ENCODE measurements at places on chromosomes 3 and 15.

- no peak for DNase-seq
These were observed 88.6 kb upstream of the ZNF385D start for GRCh38 chr3:21839592-21839991.

DNA sequence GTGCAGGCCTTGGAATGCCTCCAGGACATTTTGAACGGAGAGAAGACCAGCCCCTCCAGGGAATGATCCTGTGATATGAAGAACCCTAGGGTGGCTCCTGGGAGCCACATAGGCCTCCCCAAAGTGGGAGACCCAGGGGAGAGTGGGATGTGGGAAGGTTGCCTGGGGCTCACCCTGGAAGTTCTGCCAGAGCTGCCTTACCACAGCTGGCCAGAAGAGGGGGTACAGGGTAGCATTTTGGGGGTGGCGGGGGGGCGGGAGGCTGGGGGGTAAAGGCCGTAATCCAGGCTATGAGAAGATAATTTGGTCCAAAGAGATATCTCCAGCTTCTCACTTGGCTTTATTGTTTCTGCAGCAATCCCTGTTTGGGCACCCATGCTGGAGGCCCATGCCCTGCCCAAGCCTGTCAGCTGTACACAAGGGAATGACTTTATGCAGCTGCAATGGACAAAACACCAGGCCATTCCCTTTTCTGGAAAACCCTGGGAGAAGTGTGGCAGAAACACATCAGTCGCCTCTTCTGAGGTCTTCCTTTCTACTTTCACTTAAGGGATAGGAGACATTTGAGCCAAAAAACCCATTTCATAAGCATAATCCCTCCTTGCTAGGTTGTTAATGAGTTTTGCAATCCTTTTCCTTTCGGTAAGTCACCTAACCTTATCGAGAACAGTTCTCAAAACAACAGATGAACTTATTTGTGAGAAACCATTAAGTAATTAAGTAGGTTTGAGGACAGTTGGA is 11.0 kb upstream of the MUSTN1 start:
- peak; percentile 41 for DNase-seq

DNA sequence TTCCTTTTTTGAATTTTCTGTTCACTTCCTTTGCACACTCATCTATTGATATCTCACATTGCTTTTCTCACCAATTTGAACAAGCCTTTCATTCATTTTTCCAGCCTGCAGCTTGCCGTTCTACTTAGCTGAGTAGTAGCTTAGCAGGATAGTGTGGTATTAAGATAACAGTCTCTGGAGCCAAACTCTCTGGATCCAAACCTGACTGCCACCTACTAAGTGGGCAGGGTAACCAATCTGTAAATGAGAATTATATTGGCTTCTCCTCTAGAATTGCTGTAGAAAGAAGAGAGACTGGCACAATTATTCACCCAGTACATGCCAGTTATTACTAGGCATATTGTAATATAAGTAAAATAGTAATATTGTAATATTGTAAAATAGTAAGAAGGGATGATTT is 40.5 kb downstream of the AQP9 start:
- no peak for DNase-seq

GRCh38 chr15:86735247-86736040 is 655.8 kb downstream of the AGBL1 start:
- no peak for DNase-seq

DNA sequence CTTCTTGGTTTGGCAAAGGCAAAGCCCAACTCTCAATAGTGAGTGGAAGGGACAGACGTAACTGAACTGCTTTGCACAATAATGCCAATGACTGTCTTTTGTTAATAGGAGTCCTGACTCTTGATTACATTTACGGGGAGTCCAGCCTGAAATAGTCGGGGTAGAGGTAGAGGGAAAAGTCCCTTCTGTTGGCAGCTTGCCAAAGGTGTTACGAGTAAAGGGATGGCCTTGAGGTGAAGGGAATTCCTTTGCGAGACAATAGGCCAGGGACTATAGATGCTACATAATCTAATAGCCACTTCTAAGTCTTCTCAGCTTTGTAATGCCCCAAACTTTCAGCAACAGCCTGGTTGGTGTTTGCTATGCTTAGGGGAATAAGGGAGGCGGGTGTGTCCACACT is 2.2 kb upstream of the SENP2 start:
- no peak for DNase-seq

- DNase-seq = no peak
These were observed 79.8 kb downstream of the NR1I2 start for GRCh38 chr3:119861681-119862080.

DNA sequence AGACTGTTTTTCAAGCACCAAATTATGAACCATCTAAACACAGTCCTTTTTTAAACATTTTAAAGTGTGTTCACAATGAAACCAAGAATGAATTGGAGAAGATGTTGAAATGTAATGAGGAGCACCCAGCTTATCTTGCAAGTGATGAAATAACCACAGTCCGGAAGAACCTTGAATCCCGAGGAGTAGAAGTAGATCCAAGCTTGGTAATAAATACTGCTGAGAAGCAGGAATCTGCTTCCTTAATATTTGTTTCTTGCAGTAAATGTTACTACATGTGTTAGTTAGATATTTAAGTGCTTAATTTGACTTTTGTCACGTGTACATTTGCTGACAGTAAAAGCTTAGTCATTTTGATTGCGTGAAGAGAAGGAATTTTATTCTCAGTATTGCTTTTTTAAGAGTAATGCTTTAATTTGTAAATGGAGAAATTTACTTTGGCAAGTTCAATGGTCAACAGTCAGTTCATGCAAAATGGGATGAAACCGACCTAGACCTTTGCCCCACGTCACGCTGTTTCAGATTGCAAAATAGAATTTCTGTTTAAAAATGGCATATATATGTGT is 69.8 kb downstream of the OPA1 start:
- DNase-seq = no peak

DNA sequence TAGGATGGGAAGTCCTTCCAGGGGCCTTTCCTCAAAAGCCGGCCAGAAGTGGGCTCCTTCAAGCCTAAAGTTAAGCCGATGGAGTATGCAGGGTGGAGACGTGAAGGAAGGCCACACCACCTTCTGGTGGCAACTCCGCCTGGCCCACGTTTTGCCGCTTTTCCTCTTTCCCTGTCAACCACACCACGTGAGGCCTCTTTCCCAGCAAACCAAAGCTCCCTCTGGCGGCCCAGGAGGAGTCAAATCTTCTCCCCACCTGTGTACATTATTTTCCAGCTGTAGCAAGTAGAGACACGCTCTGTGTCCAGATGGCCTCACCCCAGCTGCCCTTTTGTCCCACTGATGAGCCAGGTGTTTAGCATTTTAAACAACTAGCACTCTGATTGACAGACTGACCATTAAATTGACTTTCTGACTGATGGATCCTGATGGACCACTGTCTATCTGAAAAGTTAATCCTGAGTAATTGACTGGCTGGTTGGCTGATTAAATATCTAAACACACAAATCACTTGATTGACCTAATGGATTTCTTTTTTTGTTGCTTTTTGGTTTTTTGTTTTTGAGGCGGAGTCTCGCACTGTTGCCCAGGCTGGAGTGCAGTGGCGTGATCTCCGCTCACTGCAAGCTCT is 59.6 kb upstream of the ZBTB38 start:
- DNase-seq = no peak

- DNase-seq = no peak
These were observed 10.8 kb upstream of the ATP13A5 start for GRCh38 chr3:193389335-193389734.
